ENCODE measurements at places on chromosomes 13 and 19.

DNA sequence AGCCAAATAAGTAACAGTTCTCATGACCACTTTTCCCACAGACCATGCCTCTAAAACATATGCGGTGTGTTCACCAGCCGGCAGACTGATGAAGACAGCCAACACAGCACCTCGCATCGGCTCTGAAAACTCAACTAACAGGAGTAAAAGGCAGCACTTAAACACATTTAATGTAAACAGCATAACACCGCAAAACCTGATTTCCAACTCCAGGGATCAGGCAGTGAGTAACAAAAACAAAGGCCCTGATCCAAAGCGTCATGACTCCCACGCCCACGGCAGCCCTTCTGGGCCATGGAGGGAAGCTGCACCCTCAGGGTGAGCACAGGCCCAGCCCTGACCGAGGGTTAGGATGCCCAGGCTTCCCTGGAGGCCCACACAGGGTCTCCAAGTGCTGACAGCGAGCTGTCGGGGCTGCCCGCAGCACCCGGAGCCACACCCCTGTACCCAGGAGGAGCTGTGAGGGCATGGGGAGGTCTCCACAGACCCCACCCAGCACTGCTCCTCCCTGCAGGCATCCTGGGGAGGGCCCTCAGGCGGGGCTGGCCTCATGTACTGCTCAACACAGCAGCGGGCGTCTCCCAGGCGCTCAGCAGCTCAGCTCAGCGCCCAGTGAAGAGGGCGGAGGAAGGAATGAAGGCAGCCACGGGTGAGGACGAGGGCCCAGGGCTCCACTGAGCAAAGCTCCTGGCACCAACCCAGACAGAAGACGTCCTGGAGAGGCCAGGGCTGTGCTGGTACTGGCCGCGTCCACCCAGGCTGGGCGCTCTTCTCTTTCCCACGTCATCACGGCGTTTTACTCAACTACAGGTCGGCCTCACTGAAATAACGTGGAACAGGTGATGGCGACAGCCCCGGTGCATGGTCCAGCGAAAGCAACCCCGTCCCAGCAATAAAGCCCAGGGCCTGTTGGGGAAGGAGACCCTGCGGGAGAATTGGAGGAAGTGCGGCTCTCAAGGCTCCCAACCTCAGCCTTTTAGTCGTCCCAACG, 53.7 kb downstream of the RASA3 start:
- no peak for DNase-seq

DNA sequence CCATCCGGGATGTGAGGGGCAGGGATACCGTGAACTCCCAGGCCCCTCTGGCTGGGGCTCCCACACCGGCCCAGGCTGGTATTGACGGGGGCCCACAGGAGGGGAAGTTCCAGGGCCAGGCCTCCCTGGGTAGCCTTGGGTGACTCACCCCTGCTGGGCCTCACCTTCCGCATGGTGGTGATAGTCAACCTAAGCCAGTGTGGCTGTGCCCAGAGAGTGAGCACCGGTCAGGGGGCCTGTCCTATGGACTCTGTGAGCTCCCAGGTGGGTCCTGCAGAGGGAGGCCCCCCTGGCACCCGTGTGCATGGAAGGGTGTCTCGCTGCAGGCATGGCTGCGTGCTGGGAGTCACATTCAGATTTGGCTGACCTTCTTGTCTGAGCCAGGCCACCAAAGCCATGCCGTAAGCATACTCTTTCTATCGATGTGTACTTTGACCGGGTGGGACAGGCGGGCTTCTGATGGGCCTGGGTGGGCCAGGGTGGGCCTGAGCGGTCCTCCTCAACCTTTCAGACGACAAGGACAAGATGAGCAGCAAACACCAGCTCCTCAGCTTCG, 27.6 kb downstream of the DHX34 start:
- no peak for DNase-seq

- DNase-seq, result no peak
These were observed 80.2 kb downstream of the SHISA2 start for GRCh38 chr13:25971459-25972145.

- no peak for DNase-seq
These were observed 485.5 kb downstream of the DIAPH3 start for GRCh38 chr13:59677966-59678814.

- no peak for DNase-seq
These were observed 40.5 kb upstream of the DCT start for GRCh38 chr13:94520001-94520400.

DNA sequence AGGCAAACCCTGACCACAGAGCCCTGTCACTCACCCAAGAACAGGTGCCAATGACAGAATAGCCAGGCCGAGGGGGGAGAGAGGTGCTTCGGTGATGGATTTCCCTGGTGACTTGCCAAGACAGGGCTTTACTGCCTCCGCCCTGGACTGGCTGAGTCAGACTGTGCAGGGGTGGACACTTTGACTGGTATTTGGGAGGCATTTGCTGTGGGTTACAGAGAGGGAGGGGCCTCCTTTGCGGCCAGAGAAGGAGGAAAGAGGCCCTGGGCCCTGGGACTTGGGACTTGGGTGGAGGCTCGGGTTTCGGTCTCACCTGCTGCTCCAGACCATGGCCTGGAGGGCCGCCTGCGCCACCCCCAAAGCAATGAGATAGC, 4.6 kb upstream of the EPS8L1 start:
- no peak for DNase-seq

- no peak for DNase-seq
These were observed 13.7 kb upstream of the SIGLEC10 start for GRCh38 chr19:51431124-51431523.

GRCh38 chr13:44373247-44373600, 400 bp upstream of the SERP2 start:
- DNase-seq, result no peak

DNA sequence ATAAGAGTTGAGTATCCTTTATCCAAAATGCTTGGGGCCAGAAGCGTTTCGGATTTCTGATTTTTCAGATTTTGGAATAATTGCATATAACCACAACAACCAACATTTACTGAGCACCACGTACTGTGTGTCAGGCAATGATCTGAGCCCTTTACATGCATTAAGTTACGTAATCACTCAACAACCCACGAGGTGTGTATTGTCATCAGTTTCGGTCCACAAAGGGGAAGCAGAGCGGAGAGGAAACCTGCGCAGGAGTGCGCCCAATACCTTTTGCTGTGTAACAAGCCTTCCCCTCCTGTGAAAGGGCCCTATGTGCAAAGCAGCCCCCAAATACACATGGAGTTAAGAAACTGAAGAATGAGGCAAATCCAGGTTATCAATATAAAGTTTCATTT, 20.7 kb upstream of the NLRP12 start:
- no peak for DNase-seq

DNA sequence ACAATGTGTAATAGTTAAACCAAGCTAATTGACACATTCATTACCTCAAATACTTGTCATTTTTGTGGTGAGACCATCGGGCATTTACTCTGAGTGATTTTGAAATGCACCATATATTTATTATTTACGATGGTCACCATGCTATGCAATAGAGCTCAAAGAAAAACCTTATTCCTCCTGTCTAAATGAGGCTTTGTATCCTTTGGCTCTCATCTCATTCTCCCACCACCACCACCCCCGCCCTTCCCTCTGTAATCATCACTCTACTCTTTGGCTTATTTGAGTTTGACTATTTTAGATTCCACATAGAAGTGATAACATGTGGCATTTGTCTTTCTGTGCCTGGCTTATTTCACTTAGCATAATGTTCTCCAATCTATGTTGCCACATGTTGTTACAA, 124.9 kb downstream of the CYSLTR2 start:
- DNase-seq, result no peak

GRCh38 chr13:48652851-48653471, 768 bp upstream of the CYSLTR2 start:
- no peak for DNase-seq

- DNase-seq, result no peak
These were observed 11.0 kb upstream of the ZNF573 start for GRCh38 chr19:37790244-37790925.

- no peak for DNase-seq
These were observed 1161.9 kb downstream of the UQCRFS1 start for GRCh38 chr19:28051047-28051446.

- DNase-seq, result peak; percentile 96
These were observed at the start of the genes ZNF146 and ZNF565 for GRCh38 chr19:36214386-36215275. Gene ZNF146, plus strand, starts transcription at chr19:36215106. Its CDS starts 21,335 bp downstream, at chr19:36236441. Gene ZNF565, minus strand, starts transcription at chr19:36214665. Its CDS starts 12,680 bp downstream, at chr19:36201985.

- no peak for DNase-seq
These were observed 4.8 kb upstream of the IFI30 start for GRCh38 chr19:18168673-18169381.

DNA sequence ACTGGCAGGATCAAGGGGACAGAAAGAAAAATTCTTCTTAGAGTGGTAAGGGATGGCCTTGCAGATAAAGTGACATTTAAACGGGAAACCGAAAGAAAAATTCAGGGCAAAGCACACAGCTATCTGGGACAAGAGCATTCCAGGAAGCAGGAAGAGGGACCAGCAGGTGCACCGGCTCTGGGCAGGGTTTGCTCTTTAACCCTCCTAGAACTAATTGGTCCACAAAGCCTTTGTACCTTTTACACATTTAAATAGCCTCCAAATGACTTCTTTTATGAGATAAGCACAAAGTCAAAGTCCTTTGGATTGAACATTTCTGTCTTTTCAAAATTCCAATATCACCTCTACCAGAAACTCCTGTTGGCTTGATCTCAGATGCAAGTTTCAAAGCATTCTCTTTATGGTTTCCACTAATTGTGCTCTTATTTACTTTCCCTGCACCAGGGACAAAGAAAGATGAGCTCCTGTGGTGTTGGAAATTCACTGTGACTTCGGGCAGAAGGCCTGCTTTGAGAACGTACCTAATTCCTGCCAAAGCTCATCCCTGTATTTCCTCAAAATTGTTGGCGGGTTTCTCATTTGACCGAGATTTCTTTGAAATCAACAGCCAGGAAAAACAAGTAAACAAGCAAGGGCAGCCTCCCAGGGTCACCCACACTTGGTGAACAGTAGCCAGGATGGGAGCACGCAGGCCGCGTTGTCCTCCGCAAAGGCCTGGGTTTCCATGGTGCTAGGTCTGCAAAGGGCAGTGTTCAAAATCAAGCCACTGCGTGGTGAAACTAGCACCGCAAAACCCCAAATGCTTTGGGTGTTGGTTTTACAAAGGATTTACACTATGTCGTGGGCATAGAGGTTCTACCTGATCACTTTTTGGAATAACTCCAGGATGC, 98.6 kb downstream of the IRS2 start:
- DNase-seq, result no peak

- no peak for DNase-seq
These were observed 165.8 kb downstream of the KCTD12 start for GRCh38 chr13:76720416-76720815.
